NCI-H2227 treated with DMSO at 0.1 percent for 48 hours (cell line): ENCODE measurements at places on chromosomes 3 and 15.

- DNase-seq, result no peak
Measured at GRCh38 chr15:77030048-77030927, 35.4 kb downstream of the PSTPIP1 start.

GRCh38 chr3:120559242-120560061, 36.7 kb upstream of the NDUFB4 start:
- no peak for DNase-seq

DNA sequence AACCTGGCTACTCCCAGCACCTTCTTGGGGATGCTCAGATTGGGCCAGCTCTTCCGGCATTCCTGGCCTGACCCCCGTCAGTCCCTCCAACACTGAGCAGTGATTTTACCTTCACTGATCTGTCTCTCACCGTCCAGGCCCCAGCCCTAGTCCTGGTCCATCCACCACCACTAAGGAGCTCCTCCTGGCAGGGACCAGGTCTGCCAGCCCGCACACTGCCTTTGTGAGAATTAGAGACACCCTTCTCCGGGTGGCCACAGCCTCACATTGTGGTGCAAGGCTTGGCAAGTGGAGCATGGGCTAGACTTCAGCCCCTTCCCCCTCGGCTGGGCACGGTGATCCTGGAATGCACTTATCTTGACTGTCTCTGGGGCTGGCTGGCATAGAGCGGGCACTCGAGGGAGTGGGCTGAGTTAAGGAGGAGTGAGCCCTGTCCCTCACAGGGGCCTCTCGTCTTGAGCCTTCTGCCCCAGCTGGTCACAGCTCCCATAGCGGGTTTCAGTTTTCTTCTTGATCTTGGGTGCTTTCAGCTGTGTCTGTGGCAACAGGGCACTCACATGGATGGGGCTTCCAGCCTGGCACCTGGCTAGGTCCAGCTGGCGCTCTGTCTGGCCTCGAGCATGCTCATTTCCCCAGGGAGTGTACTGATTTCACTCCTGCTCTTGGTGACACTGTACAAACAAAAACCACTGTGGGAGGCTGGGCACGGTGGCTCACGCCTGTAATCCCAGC, 53.9 kb downstream of the LINGO1 start:
- no peak for DNase-seq

GRCh38 chr15:57144448-57144847, 226.0 kb downstream of the TCF12 start:
- no peak for DNase-seq

DNA sequence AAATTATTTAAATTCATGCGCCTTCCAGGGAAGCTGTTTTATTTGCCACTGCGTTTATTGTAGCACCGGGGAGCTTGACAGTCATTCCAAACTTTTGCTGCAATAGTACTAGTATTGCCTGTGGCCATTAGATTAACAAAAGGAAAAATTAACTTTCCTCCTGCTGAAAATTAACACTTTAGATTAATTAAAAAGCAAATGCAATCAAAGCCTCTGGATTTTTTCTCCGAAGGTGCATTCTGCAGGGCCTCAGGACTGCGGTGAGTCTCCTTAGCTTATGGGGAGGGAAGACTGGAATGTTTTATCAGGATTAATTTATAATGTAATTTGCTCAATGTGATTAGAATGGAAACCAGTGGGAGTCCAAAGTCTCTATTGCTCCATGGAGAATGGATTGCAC, 456.4 kb upstream of the CFAP20DC start:
- DNase-seq, result no peak

DNA sequence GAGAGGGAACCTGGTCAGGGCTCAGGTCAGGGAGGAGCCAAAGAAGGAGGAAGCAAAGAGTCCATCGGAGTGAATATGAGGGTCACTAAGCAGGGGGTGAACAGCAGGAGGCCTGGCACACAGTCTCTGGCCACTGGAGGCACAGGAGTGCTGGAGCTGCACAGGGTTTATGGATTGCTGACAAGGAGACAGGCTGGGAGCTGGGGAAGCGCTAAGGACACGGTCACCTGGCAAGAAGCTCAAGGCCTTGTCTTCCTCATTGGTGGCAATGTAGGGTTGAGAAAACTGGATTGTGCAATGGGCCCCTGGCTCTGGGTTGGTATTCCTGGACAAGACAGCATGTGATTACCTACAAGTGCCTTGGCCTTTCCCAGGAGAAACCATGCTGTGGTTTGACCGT, 5.8 kb upstream of the CAMP start:
- no peak for DNase-seq
